Neuronal stem cell (in vitro differentiated cells): ENCODE measurements at places on chromosomes 1 and 21.

DNA sequence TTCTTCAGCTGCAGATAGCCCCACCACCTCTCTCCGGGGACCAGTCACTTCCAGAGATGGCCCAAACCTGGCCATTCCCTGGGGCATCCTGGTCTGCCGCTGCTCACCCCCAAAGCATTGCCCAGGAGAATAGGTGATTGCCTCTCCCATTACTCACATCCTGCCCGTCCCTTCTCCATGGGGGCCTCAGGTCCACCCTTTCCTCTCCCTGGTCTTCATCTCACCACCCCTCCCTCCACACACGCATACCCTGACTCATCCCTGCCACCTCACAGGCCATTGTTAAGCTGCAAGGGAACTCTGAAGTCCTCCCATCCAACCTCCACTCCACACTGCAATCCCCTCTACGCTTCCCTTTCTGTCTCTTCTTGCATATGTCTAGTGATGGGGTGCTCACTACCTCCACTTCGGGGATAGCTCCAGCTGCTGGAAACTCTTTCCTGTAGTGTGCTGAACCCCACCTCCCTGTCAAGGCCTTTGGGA lies at the start of gene PLEKHG5:
TSS of gene PLEKHG5 (minus strand) at position 188 of the 483 bp plus-strand sequence. CDS start 14,096 bp downstream, outside the sequence.
- no peak for DNase-seq

DNA sequence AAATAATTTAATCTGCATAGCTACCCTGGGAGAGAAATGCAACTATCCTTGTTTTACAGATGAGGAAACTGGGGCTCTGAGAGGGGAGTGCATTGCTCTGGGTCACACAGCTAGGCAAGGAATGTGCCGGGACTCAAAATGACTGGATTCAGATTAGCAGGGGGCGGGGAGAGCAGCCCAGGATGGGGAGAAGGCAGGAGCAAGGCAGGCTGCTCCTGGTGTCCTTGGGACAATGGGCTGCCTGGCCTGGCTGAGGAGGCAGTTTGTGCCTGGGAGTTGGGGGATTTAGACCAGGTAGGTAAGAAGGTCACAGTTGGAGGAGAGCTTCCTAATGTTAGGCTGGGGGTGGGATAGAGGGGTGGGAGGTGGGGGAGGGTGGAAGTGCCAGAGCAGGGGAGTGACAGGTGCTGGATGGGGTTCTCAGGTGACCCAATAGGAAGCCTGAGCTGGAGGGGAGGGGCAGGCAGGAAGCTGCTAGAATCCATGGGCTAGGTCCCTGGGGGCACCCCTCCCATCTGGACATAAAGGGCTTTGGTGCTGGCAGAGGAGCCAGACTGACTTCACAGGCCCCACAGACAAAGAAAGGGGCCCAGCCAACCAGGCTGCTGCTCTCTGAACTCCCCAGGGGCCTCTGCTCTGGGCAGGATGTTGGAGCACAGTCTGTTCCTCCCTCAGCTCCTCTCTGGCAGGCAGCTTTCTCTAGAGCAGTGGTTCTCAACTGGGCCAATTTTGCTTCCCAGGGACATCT lies 29.0 kb downstream of the TRIM62 start:
- no peak for DNase-seq

- DNase-seq, result no peak
Measured at GRCh38 chr1:211356723-211357407, 30.2 kb downstream of the TRAF5 start.

GRCh38 chr1:245809361-245809760 lies 654.6 kb downstream of the KIF26B start:
- DNase-seq, result no peak

DNA sequence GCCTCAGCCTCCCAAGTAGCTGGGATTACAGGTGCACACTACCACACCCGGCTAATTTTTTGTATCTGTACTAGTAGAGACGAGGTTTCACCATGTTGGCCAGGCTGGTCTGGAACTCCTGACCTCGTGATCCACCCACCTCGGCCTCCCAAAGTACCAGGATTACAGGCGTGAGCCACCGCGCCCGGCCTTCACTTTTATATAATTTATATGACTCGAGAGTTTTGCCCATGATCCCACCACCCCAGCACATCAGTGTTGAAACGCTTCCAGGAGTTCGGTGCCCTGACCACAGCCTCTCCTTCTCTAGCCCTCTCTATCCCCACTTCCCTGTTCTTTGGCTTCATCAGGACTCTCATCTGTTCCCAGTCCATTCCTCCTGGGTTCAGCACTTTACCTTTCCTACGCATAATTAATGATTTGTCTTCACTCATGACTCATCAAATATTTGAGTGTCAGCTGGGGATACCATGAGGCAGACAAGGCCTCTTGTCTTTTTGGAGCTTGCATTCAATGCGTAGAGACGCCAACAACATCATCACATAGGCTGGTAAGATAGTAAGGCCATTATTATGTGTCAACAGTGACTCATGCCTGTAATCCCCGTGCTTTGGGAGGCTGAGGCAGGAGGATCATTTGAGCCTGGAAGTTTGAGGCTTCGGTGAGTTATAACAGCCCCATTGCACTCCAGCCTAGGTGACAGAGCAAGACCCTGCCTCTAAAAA lies 1.4 kb downstream of the PMF1 start:
- DNase-seq, result no peak

DNA sequence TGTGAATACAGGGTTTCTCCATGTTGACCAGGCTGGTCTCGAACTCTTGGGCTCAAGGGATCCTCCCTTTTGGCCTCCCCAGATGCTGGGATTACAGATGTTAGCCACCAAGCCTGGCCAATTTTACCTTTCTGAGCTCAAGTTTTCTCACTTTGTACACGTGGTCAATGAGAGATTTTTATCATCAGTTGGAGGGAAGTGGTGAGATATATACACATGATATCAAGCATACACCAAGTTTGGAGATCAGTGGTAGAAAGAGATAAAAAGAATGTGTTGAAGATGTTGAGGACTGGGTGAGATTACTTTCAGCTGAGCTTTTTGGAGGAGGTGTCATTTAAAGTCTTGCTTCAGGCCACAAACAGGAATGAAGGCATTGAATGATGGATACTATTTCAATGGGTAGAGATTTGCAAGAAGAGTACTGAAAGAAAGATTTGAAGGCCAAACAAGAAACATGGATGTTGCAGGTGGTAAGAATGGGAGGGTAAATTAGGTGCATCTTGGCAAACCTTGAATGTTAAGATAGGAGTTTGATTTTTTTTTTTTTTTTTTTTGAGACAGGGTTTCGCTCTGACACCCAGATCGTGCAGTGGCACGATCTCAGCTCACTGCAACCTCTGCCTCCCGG lies 3.0 kb upstream of the SESN2 start:
- no peak for DNase-seq

GRCh38 chr1:235088907-235089306 lies 39.7 kb downstream of the TOMM20 start:
- no peak for DNase-seq

GRCh38 chr1:210607361-210607760 lies 278.7 kb downstream of the HHAT start:
- DNase-seq, result no peak

DNA sequence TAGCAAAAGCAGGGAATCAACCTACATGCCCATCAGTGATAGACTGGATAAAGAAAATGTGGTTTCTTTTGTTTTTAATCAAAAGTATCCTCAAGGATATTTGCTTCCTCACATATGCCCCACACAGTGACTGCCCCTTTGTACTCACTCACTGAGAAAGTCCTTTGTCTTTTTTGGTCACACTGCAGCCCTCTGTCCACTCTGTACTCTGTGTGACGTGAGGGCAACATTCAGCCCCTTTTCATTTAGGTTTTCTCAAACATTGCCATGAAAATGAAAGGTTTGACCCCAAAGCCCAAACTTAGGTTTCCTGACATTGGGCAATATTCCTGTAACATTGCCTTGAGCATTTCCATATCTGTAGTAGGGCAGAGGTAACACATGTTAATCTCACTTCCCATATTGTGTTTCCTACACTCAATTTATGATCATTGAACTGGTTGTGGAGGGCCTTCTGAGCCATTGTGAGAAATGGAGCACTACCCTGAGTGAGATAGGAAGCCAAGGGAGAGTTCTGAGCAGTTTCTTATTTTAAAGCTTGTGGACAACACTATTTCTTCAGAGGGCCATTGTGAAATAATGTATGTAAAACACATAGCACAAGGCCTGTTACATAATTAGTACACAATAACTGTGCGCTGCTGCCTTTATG lies 501.9 kb upstream of the C1orf87 start:
- DNase-seq, result no peak

GRCh38 chr1:21932127-21932526 lies 5.0 kb downstream of the HSPG2 start:
- no peak for DNase-seq

DNA sequence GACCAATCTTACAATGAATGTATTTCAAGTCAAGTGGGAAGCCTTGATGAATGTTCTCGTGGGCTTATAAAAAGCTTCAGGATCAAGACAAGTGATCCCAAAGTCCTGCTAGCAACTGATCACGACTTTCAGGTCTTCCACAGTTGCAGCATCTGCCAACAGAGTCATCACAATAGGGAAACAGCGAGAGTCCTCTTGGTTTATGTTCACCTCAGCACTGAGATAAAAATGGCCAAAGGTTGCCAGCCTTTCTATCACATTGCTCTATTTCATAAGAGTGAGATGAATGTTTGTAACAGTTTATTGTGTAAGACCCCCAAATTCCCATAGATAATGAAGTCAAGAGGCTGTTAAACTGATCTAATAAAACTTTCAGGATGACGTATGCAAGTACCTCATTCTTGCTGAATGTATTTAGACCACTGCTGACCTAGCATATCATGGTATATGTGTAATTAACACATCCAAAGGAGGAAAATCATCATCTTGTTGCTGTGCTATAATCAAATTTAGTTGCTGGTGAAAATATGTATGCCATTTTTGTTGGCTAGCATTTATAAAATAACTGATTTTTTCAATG lies 150.6 kb downstream of the TGFBR3 start:
- DNase-seq, result no peak

DNA sequence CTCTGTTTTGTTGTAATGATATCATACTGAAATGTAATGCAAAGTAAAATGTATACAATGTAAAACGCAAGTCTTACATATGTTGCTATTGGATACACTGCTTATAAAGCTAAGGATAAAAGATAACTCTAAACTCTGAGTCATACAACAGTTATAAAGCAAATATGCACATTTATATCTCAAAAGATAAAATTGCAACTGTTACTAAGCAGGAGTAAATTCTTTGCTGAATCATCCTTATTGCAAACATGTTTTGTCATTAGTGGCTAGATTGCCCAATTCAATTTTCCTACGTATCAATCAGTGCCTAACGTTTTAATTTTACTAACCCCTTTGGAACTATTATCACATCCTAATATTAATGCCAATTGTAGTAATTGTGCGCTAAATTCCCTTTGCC lies 762.9 kb downstream of the LTN1 start:
- no peak for DNase-seq

- no peak for DNase-seq
Measured at GRCh38 chr21:46486481-46487126, 27.9 kb downstream of the DIP2A start.

- no peak for DNase-seq
Measured at GRCh38 chr1:6988796-6989195, 203.5 kb downstream of the CAMTA1 start.

DNA sequence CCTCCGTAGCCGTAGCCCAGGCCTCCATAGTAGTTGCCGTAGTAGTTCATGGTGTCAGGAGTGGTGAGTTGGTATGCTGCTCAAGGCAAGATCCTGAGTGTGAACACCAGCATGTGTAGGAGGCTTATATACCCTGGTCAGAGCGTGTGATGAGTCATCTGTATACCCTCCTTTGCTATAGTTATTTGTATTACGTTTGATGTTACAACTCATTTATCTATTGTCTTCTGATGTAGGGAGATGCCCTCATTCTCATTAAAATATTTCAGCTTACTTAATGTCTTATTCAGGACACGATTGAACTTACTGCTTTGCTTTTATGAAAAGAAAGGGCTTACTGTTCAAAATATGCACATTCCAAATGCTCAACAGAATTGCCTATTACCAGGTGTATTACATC lies at the start of gene KRTAP19-5:
TSS of gene KRTAP19-5 (minus strand) at position 101 of the 400 bp plus-strand sequence. CDS start at position 50, 51 bp downstream.
- no peak for DNase-seq
